ENCODE measurements at places on chromosomes 1 and 21.
A peak's percentile ranks its signal among the peaks of the same experiment; 100 is the strongest.

- DNase-seq, result no peak
Measured at GRCh38 chr21:35195232-35195631, 146.1 kb upstream of the RUNX1 start.

DNA sequence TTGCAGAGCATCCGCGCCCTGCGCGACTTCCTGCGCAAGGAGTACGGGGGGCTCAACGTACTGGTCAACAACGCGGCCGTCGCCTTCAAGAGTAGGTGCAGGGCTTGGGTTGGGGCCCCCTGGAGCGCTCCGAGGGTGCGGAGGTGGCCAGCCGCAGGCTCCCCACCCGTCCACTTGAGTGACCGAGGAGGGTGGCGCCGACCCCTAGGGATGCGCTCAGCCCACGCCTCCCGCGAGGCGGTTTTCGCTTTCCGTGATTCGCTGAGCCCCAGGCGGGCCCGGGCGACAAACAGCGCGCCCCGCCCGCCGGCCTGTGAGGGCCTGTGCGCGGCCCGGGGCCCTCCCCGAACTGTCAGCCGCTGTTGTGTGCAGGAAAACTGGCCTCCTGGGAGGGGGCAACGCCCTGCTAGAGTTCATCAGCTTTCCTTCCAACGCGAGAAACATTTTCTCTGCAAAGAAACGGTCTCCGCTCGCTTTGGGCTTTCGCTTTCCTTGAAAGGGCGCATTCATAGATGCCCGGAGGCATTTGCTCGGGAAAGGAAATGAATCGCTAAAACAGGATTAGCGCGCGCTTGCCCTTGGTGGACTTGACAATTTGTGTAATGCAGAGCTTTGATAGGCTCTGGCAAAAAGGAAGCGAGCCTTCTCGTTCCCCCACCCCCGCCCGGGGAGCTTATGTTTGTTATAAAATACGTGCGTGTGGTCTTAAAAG, 668 bp downstream of the CBR3 start:
- peak; percentile 87 for DNase-seq

DNA sequence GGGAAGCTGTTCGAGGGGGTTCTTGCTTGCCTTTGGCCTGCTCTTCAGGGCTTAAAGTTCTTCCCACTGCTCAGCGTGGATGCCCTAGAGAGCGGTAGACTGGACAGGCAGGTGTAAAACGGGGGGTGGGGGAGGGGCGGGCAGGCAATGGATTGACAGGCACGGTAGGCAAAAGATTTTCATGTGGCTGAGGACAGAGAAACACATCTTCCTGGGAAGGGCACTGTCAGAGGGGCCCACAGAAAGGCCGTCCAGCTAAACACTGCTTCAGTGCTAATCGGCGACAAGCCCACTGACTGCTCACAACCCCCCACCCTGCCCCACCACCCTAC, 412 bp downstream of the ABCA4 start:
- DNase-seq, result no peak

DNA sequence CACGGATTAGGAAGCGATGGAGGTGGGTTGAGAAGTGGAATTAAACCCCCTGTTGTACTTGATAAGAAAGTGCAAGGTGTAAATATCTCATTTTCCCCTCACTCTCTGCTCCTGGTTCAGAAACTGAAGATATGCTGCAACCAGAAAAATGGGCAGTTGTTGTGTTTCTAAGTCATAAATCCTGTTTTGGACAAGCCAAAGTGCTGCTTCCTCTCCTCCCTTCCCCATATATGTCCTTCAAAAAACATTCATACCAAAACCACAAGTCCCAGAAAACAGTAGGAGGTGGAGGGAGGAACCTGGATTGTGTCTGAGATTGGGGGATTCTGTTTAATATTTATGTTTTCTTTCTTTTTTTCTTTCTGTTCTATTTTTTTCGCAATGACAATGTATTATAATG, 13.6 kb upstream of the ZNF362 start:
- DNase-seq, result no peak

GRCh38 chr1:47031059-47031458, 7.6 kb downstream of the CYP4X1 start:
- no peak for DNase-seq

- DNase-seq, result no peak
Measured at GRCh38 chr1:185300152-185300551, 16.9 kb downstream of the IVNS1ABP start.

- DNase-seq, result no peak
Measured at GRCh38 chr1:160860840-160861505, 1.7 kb downstream of the CD244 start.

GRCh38 chr1:11448373-11449099, 30.4 kb upstream of the DISP3 start:
- DNase-seq, result no peak

DNA sequence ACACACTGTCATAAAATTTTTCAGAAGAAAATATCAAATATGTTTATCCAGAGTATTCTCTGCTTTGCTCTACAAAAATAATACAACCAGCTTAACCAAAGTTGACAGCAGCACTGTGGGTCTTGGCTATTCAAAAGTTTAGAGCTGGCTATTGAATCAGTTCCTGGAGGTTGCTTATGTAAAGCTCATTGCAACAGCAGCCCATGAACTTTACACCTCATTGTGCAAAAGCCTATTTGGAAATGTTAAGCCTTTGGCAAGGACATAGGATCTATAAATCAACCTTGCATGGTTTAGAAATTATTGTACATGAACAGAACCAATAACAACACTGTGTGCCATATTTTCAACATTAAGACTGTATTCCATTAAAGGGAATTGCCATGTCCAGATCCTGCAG, 714.9 kb downstream of the ADGRL2 start:
- DNase-seq, result no peak

- no peak for DNase-seq
Measured at GRCh38 chr1:5491207-5491904, 500.9 kb downstream of the NPHP4 start.

GRCh38 chr1:27992276-27992675, 32.5 kb downstream of the XKR8 start:
- no peak for DNase-seq

- DNase-seq, result no peak
Measured at GRCh38 chr1:32427264-32427963, 33.2 kb upstream of the BSDC1 start.

- DNase-seq, result no peak
Measured at GRCh38 chr1:59198564-59198963, 98.3 kb upstream of the FGGY start.

GRCh38 chr1:187630653-187631380, 802.1 kb downstream of the PLA2G4A start:
- no peak for DNase-seq

DNA sequence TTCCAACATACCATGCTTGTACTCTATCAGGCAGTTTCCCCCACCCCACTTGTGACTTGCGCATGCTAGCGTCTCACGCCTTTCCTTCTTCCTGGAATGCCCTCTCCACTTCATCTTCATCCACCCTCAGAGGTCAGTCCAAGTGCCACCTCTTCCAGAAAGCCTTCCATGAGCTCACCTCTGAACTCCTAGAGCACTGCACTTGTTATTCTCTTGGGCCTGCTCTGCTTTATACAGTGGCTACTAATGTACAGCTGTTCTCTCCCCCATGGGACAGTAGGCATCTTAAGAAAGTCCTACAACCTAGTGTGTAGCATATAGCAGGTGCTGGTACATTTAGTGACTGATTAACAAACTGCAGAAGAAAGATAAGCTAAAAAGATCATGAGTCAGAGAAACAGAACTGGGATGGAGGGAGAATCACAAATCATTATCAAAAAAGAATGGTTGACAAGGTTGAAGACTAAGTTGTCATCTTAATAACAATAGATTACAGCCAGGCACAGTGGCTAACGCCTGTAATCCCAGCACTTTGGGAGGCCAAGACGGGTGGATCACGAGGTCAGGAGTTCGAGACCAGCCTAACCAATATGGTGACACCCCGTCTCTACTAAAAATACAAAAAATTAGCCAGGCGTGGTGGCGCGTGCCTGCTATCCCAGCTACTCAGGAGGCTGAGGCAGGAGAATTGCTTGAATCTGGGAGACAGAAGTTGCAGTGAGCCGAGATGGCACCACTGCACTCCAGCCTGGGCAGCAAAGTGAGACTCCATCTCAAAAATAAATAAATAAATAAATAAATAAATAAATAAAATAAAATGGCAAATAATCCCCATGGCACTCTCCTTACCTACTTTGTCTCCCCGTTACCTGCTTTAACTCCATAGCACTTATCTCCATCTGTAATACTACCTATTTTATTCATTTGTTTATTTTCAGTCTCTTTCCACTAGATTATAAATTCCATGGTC, 16.3 kb upstream of the TSPAN1 start:
- DNase-seq, result no peak

DNA sequence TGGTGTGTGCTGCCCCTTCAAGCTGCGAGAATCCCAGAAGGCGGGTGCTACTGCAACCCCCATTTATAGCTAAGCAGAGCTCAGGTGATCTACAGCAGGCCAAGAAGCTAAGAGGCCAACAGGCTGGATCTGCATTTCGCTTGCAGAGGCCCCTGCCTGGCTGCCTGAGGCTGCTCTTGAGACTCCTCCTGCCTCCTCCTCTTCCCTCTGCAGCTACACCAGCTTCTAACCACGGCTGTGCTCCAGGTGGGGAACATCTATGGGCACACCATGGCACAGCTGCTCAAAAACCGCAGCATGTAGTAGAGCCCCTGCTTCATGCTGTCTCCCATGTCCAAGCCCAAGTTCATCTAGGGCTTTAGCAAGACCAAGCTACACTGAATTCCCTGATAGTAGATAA, 72.9 kb upstream of the ZNF678 start:
- no peak for DNase-seq

- no peak for DNase-seq
Measured at GRCh38 chr1:51679435-51679834, 62.5 kb downstream of the OSBPL9 start.

- no peak for DNase-seq
Measured at GRCh38 chr1:153803470-153804056, 28.4 kb downstream of the SLC27A3 start.

- no peak for DNase-seq
Measured at GRCh38 chr1:29281571-29281970, 45.2 kb downstream of the PTPRU start.

GRCh38 chr1:104488296-104489015, 738.8 kb downstream of the AMY1C start:
- DNase-seq, result no peak

DNA sequence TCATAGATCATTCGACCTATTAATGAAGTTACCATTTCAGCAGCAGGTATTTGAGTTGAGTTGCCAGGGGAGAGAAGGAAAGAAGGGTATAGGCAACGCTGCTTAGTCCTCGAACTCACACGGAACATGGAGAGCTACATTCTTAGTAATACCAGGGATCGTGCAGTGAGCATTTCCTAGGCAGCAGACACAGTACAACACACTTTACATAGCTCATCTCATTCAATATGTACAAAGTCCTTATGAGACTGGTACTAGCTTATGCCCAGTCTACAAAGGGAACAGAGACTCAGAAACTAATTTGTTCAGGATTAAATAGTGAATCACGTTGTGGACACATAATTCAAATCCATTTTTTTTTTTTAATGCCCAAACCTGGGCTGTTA, 25.6 kb downstream of the IRF2BP2 start:
- DNase-seq, result no peak

GRCh38 chr1:235670157-235670776, 20.7 kb upstream of the GNG4 start:
- DNase-seq, result no peak

GRCh38 chr1:198597690-198598430, 41.0 kb upstream of the PTPRC start:
- no peak for DNase-seq

- DNase-seq, result no peak
Measured at GRCh38 chr1:153629971-153630370, 1.7 kb downstream of the S100A1 start.

GRCh38 chr21:16509476-16509875, 779.7 kb downstream of the USP25 start:
- DNase-seq, result peak; percentile 58

- DNase-seq, result no peak
Measured at GRCh38 chr21:44720170-44720569, 8.8 kb upstream of the TSPEAR start.

GRCh38 chr1:201351617-201352016, 25.9 kb downstream of the TNNT2 start:
- DNase-seq, result no peak

GRCh38 chr21:27058673-27059605, 92.1 kb upstream of the ADAMTS5 start:
- no peak for DNase-seq

GRCh38 chr1:245988393-245989078, 518.5 kb downstream of the SMYD3 start:
- no peak for DNase-seq

DNA sequence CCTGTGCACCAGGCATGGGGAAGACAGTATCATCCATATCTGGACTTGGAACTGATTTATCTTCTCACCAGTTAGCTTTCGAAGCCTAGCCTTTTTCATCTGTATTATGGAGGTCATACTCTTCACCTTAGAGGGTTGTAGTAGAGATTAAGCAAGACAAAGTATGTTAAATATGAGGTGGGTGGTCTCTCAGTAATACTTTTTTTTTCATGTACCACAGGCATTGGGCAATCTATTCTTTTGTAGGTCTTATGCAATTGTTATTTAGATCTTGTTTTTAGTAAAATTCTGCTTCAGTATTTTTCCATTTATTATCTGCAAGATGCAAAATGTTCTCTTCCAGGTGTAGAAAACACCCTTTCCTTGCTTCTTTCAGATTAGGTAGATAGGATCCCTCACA, 35.2 kb upstream of the OR2B11 start:
- no peak for DNase-seq

- no peak for DNase-seq
Measured at GRCh38 chr1:13583595-13583965, at the start of gene PDPN. TSS of gene PDPN (plus strand) at chr1:13583832. CDS start at chr1:13584034, 202 bp downstream.

GRCh38 chr21:42080788-42081083, 9.6 kb downstream of the UMODL1 start:
- peak; percentile 88 for DNase-seq

DNA sequence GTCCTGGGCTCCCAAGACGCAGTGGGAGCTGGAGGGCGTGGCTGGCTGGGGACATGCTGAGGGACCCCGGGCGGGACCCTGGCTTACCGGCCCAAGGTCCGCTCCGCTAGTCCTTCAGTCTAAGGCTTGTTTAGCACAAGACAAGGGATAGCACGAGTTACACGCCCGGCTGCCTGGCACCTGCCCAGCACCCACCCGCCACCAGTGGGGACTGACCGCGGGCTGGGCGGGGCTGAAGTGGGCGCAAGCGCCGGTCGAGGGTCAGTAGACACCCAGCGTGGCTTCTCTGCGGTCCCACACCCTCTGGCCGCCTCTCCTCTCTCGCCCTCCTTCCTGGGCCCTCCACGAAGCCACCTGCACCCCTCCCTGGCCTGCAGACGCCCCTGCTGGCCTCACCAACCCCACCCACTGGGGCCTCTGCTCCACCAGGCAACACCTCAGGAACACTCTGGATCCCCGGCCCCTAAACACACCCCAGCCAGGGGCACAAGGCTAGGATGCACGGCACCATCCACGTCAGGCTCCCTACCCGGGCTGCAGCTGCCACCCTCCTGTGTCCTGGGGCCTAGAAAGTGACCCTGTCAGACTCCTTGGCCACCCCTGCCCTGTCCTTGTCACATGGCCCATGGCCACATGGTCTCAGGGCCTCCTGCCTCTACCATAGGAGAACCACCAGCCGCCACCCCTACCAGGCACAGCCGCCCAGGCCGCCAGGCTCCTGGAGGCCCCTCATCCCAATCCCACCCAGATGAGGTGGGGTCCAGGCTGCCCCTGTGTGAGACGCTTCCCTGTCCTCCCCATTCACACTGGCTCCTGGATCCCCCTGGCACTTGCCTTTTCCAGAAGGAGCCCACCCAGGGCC, 6.1 kb downstream of the TAS1R3 start:
- DNase-seq, result no peak
